ENCODE measurements at places on chromosomes 12 and 14. TPM values are rescaled to one million over a fixed set of nuclear protein-coding genes. Genes with fewer than 3 reads are reported as not detected.

- no peak for DNase-seq
- no peaks in the 10 kb centered on the region for H3K27me3 ChIP-seq
- no peaks in the 10 kb centered on the region for H3K4me1 ChIP-seq
- no peak overlapping the region for H3K4me3 ChIP-seq
Measured at GRCh38 chr12:27119797-27120196, 37.4 kb upstream of the C12orf71 start.

The HDAC7 gene
- total RNA-seq = 175 TPM

DNA sequence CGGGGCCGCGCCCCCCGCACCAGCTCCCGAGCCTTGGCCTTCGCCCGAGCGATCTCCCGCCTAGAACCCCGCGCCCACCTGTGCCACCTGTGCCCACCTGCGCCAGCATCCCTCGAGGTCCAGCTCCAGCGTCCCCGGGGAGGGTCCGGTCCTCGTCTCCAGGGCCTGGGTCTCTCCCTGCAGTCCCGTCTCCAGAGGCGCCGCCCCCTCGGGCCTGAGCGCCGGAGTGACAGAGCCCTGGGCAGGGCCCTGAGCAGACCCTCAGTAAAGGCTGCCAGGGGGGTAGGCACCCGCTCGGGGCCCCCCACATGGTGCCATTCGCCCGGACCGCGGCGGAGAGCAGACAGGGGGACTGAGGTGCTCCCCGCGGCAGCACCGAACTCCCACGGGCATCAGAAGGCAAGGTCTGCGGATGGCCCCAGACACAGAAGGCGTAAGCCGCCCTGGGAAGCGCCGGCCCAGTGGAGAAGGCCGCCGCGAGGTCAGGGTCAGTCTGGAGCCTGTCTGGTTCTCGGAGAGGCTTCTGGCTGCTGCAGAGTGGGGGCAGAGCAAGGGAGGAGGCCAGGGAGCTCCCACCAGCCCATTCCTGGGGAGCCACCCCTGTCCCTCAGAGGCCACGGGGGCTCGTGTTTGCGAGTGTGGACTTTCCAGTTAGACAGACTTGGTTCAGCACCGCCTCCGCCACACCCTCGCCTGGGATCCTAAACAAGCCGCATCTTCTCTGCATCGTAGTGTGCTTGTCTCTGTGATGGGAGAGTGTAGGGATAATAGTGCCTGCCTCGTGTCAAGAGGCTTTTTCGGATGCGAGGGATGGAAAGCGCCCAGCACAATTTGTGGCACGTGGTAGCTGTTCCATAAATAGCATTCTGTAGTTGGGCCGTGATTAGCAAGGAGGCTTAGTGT lies 1.1 kb upstream of the PPP1R13B start:
- no peaks in the 10 kb centered on the region for H3K27me3 ChIP-seq
- no peaks in the 10 kb centered on the region for H3K36me3 ChIP-seq
- H3K27ac ChIP-seq = no peak overlapping the region

The CPNE6 gene
- total RNA-seq = not detected

DNA sequence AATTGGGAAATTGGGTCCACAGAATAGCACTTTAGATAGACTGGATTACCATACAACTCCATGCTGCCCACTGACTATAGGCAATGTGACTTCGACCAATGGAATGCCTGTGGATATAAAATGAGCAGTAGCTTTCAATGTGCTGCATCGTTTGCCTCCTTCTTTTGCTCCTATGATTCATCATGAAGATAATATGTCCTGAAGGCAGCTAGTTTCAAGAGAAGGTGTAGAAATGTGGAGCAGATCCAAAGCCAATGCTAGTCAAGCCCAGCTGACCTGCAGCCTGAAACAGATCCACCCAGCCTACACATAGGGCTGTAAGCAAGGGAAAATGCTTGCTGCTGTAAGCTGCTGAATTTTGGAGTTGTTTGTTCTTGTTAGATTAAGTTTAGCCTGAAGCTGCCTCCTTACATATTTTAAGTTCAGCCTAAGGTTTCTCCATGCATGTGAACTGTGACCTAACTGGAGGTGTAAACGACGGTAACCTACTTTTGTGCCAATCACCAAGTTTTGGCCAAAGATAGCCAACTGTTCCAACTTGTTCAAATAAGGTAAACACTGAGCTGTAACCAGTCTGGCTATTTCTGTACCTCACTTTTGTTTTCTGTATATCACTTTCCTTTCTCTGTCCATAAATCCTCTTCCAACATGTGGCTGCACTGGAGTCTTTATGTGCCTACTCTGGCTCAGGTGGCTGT lies 169.1 kb upstream of the AVPR1A start:
- H3K27ac ChIP-seq = no peak overlapping the region
- H3K27me3 ChIP-seq = no peaks in the 10 kb centered on the region
- H3K4me1 ChIP-seq = no peaks in the 10 kb centered on the region

DNA sequence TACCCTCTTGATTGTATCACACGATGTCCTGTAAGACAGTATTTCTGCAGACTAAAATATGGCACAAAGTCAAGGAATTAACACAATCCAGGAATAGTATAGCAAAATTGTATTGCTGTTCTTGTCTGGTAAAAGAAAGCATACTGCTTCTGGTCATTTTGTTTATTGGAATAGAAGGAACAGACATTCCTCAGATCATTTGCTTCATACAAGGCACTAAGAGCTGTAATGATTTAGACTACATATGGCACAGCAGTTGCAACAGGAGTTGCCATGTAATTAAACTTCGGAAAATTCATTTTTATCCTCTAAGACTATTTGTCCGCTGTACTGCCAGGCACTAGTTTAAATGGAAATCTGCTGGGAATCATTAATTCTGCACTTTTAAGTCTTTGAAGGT lies 7.6 kb upstream of the KERA start:
- no peak for DNase-seq
- H3K27ac ChIP-seq = no peak overlapping the region
- no peaks in the 10 kb centered on the region for H3K4me1 ChIP-seq
- H3K36me3 ChIP-seq = no peaks in the 10 kb centered on the region
- no peaks in the 10 kb centered on the region for H3K27me3 ChIP-seq
- no peak overlapping the region for H3K4me3 ChIP-seq

DNA sequence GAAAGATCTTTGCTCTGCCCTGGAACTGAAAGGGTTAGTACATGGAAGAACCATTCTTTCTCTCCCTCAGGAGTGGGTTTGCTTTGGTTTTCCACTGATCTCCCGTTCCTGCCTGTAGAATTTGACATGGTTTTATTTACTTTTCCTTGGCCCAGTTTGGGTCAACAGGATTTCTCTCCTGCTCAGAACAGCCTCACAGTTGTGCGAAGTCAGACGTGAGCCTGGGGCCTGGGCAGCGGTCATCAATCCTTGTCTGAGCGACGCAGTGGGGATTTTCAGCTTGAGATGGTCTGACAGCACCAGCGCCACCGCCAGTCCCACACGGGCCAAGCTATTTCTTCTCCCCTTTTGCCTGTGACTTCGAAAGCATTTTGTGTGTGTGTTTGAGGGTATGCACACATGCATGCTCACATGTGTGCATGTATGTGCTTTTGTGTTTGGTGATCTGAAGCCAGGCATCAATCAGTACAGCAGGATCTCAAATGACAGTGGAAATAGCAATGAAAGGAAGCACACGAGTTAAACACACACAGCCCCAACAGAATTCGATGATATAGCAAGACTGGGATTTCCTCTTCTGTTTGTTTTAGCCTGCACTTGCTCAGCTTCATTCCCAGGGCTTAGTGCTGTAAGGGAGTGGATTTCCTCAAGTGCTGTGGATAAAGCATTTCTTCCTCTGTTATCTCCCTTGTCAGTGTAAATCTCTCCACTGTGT lies 58.3 kb downstream of the SMOC1 start:
- no peak for DNase-seq
- no peaks in the 10 kb centered on the region for H3K36me3 ChIP-seq
- H3K27me3 ChIP-seq = no peaks in the 10 kb centered on the region
- no peak overlapping the region for H3K27ac ChIP-seq
- no peaks in the 10 kb centered on the region for H3K4me1 ChIP-seq

GRCh38 chr12:20578142-20578541 lies 117.0 kb upstream of the SLCO1C1 start:
- H3K36me3 ChIP-seq = no peaks in the 10 kb centered on the region
- no peaks in the 10 kb centered on the region for H3K27me3 ChIP-seq
- H3K27ac ChIP-seq = no peak overlapping the region

DNA sequence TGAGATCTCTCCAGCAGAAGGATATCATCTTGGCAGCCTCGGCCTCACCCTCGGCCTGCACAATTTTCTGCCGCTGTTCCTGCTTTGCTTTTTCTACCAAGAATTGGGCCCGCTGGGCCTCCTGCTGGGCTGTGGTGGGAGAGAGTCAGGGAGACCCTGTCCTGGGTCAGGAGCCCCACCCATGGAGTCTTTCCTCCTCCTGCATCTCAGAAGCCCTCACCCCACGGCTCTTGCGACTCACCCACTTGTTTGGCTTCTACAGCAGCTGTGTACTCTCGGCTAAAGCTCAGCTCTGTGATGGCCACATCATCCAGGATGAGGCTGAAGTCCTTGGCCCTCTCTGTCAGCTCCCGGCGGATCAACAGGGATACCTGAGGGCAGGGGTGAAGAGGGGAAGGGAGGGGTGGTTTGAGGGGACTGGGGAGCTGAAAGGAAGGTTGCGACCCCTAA lies 2.8 kb downstream of the PHB2 start:
- no peak overlapping the region for H3K27ac ChIP-seq
- H3K27me3 ChIP-seq = no peaks in the 10 kb centered on the region
- DNase-seq = no peak
